ENCODE measurements at places on chromosomes 3 and 15.

- DNase-seq = no peak
Measured at GRCh38 chr15:44038755-44039191, 156.3 kb downstream of the FRMD5 start.

DNA sequence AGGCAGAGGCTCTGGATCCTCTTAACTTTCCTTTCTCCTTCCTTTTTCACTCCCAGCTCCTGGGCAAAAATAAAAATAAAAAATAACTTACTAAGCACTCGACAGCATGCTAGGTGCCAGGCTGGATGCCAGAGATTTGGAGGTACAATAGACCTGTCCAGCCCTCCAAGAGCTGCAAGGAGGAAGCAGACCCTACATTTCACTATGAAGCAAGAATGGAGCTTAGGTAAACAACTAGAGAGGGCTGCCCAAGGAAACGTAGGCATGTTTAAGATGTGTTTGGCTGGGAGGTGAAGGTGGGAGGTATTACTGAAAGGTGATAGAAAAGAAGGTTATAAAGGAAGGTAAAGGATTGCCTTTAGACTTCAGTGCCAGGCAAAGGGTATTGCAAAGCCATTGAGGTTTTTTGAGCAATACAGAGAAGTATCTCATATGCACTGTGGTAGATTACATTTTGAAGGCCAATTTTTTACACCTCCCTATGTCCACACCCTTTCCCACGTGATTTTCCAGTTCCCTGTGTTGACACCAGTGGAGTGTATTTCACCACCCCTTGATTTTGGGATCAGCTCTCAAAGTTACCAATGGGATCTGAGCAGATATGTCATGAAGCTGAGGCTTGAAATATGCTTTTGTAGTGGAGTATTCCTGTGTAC is 69.1 kb downstream of the DCLK3 start:
- no peak for DNase-seq

- peak; percentile 92 for DNase-seq
Measured at GRCh38 chr3:126355777-126356372, 1.3 kb downstream of the KLF15 start.

GRCh38 chr3:12139111-12139511 is 19.6 kb downstream of the TIMP4 start:
- peak; percentile 61 for DNase-seq

- no peak for DNase-seq
Measured at GRCh38 chr15:39462691-39463090, 118.2 kb upstream of the THBS1 start.

DNA sequence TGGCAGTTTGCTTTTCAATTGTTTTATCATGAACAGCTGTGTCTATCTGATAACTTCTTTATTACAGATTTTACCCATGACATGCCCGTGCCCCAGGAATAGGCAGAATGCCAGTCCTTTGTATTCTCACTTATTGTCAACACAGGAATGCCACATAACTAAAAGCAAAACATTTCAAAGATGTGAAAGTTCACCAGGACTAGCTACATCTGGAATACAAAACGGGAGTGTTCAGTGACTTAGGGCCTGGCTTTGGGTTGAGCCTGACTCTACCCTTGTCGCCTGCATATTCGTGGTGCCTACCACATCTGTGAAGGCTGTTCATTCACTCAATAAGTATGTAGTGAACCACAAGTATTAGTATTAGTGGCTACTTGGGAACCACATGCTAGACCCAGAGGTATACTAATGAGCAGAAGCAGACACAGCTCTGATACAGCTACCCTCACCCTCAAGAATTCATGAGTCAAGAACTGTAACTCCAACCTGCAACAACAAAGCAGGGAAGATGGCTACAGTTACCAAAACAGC is 2.9 kb downstream of the TNFSF10 start:
- peak; percentile 35 for DNase-seq

GRCh38 chr15:50820808-50821382 is 55.4 kb upstream of the SPPL2A start:
- DNase-seq = no peak

DNA sequence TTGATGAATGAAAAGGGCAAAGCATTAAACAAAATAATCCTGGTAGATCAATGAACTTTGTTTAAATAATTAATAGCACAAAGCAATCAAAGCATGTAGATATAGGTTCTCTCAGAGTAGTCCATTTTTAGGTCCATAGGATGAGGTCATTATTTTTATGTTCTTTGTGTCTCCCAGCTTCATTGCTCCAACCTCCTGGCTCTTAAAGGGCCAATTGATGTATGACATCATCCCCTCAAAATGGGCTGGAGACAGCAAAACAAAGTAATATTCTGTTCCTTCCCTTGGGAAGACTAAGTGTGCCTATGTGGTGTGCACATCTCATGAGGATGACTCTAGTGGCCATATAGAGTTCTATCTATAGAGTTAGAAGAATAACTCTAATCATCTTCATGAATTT is 49.5 kb downstream of the HMG20A start:
- no peak for DNase-seq

DNA sequence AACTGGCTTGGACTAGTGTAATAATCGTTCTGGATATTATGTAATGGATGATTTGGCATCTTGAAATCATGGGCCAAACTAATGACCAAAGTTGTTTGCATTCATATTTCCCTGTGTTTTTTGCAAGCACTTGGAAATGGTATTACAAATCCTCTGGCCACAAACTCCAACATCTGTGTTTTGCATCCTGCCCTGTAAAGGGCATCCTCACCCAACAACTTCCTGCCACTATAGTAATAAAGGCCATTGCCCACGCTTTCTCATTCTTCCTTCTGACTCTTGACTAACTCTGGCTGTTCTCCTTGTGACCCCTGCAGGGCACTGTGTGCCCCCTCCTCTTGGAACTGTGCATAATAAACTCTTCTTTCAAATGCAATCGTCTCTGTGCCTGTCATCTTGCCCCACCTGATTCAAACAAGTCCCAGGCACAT is 25.4 kb upstream of the PSMD6 start:
- no peak for DNase-seq

DNA sequence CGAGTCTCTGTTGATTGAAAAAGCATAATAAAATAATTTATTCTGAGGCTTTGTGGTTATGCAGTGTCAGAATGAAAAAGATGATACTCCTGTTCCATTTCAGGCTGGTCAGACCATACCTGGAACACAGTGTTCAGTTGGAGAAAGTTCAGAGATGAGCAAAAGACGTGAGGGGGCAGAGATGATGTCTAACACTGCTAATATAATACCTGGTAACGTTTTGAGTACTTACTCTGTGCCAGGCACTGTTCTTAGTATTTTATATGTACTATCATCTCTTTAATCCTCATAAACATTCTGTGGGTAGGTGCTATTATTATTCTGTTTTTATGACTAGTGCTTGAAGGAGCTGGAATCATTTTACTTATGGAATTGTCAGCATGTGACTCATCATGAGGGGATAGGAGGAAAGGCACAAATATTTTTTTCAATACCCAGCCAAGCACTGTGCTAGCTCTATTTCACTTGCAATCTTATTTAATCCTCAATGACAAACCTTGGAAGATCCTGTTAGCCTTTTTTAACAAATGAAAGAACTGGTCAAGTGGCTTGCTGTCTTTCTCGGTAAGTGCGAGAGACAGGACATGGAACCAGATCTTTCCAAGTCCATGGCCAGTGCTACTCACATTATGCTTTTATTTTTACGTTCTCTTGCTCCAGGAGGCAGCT is 31.8 kb downstream of the IQGAP1 start:
- DNase-seq = no peak

DNA sequence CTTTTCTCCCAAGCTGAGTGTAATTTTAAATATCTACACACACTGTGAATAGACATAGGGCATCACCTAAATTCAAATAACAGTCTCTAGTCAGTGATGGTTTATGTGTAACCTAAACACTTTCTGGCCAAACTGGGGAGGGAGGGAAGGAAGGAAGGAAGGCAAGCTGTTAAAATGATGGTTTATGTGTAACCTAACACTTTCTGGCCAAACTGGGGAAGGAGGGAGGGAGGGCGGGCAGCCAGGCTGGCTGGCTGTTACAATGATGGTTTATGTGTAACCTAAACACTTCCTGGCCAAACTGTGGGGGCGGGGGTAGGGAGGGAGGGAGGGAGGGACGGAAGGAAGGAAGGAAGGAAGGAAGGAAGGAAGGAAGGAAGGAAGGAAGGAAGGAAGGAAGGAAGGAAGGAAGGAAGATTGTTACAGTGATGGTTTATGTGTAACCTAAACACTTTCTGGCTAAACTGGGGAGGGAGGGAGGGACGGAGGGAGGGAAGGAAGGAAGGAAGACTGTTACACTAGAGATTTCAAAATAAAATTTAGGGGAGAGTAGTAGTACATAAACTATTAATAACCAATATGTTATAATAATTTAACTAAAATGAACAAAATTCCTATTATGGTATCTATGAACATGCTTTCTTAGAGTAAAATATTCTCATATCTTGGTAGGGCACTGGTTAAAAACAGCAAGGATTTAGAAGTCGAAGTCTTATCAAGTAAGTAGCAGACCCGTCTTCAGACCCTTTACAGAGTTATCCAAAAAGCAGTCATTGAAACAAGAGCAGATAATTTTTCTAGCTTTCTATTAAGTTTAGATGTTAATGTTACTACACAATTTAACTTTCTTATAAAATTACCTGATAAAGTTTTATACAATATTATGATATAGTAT is 148.1 kb downstream of the LMLN start:
- DNase-seq = no peak

DNA sequence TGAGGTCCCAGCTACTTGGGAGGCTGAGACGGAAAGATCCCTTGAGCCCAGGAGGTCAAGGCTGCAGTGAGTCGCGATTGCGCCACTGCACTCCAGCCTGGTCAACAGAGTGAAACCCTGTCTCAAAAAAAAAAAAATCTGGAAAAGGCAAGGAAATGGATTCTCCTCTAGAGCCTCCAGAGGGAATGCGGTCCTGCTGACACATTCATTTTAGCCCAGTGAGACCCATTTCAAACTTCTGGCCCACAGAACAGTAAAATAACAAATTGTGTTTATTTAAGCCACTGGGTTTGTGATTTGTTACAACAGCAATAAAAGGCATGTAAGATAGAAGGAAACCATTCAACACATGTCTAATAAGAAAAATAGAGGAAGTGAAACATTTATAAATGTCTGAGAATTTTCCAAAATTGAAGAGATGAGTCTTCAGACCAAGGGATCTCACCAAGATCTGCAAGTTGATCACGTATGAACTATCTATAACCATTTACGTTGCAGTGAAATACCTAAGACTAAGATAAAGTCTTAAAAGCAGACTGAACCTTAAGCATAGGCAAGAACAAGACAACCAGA is at the start of gene HTR3E:
TSS of gene HTR3E (plus strand) at position 254 of the 573 bp plus-strand sequence. CDS start 466 bp downstream, outside the sequence.
- no peak for DNase-seq

Data from OCI-M1 (cell line).